ENCODE measurements at places on chromosomes 5 and 9.

DNA sequence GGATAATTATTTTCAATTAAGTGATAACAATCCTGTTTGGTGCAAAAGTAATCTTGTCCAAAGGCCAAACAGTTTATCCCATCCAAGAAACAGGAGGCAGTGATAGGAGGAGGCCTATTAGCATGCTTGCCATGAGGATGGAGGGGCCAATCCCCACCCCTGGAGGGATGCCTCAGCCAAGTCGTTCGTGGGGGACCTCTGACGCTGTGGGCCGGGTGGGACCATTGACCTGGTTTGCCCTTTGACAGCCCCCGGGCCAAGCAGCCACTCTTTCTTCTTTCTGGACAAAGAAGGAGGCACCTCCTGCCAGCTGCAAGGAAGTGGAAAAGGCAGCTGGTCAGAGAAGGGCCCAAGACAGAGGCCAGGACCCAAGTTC lies 39.5 kb upstream of the GRHPR start:
- DNase-seq: no peak

- peak; percentile 24 for DNase-seq
Observed at GRCh38 chr9:133403766-133404453, 13.9 kb downstream of the REXO4 start.

GRCh38 chr5:79243224-79243623 lies 7.3 kb downstream of the JMY start:
- no peak for DNase-seq

DNA sequence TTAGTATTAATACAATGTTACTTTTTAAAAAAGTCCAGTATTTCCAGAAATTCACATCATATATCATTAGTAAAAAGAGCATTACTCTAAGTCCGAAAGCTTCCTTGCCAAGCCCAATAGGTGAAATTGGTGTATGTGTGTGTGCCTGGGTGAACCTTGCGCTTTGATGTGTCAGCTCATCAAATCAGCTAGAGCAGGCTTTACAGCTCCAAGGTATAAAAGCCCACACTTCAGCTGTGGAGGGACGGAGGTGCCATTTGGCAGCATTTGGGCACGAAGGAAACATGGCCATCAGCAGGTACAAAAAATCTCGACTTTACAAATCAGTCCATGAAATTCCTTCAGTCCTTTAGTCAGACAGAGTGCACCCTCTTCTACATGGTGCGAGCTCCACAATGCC lies 76.5 kb upstream of the IL7R start:
- DNase-seq: peak; percentile 14

DNA sequence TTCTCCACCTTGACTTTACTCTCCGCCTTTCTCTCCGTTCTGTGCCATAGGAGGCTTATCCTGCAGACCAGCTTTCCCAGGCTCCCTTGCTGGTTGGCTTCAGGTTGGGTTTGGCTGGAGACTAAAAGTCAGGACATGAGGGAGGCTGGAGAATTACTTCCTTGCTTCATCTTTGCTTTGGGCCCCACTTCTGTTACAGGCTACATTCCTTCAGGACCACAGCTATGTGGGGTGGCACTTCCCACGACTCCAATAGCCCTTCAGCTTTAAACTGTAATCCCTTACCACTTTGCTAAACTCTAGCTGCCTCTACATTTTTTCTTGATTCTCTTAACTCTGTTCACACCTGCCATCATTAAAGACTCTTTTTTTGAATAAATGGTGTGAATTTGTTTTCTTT lies 186.7 kb upstream of the NR4A3 start:
- DNase-seq: no peak

DNA sequence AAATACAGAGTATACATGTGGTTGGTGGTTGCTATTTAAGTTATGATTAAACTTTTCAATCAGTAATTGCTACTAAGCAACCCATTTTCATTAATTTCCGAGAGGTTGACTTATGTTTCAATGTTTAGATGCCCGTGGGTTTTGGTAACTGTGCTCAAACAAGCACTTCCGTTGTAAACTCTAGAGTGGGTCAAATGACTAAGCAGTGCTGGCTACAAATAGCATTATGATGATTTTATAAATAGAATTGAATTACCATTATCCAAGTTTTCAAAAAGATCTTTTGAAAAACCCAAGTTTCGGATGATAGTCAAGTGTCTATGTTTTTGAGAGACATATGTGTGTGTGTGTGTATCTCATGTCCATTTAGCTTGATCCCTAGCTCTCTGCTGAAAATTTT lies 2369.4 kb upstream of the ACO1 start:
- DNase-seq: no peak

GRCh38 chr9:73824671-73825070 lies 672.5 kb upstream of the RORB start:
- no peak for DNase-seq

GRCh38 chr5:32810804-32811203 lies 99.7 kb downstream of the NPR3 start:
- DNase-seq: no peak

All from activated naive CD4-positive, alpha-beta T cell (primary cell).